ENCODE measurements at places on chromosomes 1 and 21. TPM values are rescaled to one million over a fixed set of nuclear protein-coding genes. Genes with fewer than 3 reads are reported as not detected.

Gene AMY1C
- polyA plus RNA-seq, result not detected

Gene FCMR
- polyA plus RNA-seq, result 3.6 TPM

DNA sequence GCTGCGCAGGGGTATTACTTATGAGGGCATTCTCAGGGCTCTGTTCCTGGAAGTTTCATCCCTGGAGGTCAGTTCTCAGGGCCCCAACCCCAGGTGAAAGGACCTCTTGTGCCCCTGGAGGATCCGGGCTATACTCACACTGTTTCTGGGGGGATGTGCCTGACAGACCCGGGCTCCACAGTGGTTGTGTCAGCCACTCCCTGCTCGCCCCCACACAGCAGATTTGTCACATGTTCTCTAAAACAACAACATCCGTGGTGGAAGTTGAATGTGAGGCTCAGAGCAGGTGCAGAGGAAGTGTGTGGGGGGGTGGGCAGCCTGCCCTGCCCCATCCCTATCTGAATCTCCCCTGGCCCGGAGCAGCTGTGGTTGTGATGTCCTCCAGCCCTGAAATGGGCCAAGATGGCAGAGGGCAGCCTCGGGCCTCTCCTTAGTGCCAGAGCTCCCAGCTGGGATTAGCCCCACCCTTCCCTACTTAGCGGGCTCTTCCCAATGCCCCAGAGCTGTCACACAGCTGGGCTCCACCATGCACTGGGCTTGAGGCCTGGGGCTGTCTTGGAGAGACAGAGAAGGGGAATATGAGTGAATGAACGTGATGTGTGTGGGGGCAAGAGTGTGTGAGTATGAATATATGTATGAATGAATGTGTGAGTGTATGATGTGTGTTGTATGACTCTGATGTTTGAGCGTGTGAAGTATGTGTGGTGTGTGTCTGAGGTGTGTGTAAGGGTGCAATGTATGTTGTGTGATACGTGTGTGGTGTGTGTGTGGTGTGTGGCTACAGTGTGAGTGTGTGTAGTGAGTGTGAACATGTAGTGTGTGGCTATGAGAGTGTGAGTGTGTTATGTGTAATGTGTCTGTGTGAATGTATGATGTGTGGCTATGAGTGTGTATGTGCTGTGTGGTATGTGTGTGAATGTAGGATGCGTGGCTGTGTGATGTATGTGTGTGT, 1.5 kb upstream of the FCMR start:
- DNase-seq, result no peak

DNA sequence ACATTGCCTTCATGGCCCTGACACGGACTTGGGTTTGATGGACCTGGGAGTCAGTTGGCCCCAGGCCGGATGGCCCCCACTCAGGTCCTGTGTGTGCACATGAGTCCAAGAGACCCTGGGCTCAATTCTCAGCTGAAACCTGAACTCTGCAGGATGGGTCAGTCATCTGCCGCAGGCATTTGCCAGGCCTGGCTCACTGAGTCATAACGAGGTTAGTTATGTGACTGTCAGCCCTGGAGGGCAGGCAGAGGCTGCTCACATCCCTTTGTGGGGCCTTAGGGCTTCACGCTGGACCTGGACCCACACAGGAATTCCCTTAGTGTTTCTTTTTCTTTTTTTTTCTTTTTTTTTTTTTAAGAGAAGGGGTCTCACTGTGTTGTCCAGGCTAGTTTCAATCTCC, 46.5 kb downstream of the PSMG1 start:
- no peak for DNase-seq

Data from brain (organoid and tissue), 16 donors.